MV-4-11 (cell line): ENCODE measurements at places on chromosomes 6 and 20.

DNA sequence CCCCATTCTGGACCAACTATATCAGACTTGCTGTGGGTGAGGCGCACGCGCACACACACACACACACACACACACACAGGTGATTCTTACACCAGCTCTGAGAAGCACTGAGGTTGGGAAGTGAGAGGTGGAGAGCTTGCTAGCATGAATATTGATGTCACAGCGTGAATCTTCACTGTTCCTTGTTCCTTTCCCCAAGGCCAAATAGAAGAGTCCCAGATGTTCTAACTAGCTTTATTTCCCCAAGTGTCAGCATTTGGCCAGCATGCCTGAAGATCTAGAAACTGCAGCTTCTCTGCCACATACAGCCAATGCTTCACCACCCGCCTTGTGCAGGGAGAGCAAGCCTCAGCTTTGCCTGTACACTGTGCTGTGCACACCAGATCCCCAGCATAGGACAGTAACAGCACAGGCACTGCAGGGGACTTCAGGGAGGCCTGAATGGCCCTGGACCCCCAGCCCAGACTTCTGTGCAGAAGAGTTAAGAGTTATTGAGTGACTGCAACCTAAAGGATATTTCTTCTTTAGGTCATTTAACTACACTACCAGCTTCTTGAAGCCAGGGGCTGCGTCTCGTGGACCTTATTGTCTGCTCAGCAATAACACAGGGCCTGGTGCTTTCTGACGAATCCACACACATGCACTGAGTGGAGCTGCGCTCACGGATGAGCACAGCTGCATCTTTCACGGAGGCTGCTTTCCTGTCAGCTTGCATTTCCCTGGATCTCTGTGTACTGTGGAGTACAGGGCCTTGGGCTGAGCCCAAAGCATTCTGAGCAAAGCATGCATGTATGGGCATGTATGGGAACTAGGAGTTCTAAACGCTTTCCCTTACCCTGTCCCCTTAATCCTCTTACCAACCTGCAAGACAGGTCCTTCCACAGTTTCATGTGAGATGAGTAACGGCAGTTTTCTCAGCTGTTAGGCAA is 13.9 kb upstream of the CD93 start:
- DNase-seq = no peak

- DNase-seq = no peak
Observed at GRCh38 chr6:143675382-143675900, 2.3 kb upstream of the PHACTR2 start.

DNA sequence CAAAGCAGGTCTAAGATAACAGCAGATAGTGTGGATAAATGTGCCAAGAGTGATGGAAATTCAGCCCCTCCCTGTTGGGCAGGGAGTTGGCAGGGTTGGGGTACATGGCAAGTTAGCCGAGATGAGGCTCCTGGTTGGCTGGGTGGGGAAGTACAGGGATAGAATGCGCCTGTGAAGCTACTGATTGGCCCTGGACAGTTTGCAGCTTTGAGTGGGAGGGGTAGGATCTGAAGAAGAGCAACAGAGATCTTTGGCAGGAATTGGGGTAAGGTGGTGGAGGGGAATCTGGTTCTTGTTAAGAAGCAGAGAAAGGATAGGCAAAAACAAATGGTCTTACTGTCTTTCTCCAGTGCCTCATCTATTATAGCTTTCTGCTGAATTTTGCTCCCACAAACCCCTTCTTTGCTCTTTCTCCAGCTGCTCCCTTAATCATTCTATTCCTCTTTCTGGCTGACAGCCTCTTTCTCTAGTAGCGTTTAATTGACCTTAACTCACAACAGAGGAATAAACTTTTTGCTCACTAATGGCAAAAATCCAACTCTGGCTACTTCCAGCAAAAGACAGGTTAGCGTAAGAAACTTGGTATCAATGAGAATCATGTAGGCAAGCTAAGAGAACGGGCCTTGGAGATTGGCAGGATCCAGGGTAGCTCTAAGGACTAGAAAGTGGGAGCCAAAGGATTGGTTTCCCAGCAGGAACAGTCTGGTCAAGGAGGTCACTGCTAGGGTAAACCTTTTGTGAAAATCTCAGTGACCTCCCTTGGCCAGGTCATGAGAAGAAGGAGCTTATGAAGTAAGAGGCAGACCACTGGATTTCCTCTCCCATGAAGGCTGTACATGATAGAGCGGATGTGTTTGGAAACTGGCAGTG is 86.3 kb upstream of the CARMIL1 start:
- no peak for DNase-seq

- no peak for DNase-seq
Observed at GRCh38 chr6:56866917-56867522, 87.9 kb upstream of the BEND6 start.

- peak; percentile 85 for DNase-seq
Observed at GRCh38 chr6:37207903-37208456, 38.0 kb downstream of the PIM1 start.

DNA sequence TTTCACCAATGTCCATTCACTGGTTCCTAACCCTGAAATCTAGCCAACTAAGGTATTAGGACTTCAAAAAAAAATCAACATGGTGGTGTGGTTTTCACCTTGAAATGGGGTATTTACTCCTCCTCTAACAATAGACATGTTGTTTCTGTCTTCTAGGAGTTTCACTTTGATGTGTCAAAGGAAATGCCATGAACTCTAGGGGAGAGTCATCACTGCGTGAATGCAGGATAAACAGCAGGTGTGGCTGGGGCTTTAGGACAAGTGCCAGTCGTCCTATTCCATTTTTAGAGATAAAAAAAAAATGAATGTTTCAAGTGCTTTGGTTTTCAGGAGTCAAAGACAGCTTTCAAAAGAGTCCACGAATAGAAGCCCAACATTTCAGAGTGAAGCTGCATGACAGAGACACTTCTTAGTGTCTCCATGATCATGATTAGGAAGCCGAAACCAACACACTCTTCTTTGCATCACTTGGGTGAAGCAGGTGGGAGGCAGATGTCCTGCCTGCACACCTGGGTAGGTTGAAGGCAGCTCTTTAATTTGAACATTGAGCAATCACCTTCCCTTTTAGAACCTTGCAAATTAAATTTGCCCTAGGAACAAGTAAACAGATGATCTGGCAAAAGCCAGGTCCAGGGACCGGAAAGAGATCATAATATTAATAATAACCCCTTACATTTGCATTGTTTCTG is 328.5 kb upstream of the PRDM1 start:
- no peak for DNase-seq
